GM12891 (cell line): ENCODE measurements at places on chromosomes 5 and 9.

- DNase-seq = no peak
These were observed 463.6 kb downstream of the SPOCK1 start for GRCh38 chr5:137035480-137035878.

DNA sequence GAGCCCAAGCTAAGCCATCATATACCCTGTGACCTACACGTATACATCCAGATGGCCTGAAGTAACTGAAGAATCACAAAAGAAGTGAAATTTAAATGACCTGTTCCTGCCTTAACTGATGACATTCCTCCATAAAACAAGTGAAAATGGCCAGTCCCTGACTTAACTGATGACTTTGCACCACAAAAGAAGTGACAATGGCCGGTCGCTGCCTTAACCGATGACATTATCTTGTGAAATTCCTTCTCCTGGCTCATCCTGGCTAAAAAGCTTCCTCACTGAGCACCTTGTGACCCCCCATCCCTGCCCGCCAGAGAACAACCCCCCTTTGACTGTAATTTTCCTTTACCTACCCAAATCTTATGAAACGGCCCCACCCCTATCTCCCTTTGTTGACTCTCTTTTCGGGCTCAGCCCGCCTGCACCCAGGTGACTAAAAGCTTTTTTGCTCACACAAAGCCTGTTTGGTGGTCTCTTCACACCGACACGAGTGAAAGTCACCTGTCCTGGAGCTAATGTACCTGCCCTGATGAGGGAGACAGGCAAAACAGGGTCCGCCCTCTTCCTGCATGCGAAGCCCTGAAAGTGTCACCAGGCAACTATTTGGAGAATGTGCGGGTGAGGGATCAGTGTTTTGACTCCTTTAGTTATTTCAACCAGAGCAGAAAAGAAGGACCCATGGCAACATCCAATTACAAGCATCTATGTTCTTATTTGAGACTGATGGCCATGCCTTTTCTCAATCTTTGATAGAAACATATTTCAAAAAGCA lies 266.1 kb downstream of the SMARCA2 start:
- DNase-seq = no peak

GRCh38 chr5:33319841-33320240 lies 120.9 kb upstream of the TARS1 start:
- no peak for DNase-seq

DNA sequence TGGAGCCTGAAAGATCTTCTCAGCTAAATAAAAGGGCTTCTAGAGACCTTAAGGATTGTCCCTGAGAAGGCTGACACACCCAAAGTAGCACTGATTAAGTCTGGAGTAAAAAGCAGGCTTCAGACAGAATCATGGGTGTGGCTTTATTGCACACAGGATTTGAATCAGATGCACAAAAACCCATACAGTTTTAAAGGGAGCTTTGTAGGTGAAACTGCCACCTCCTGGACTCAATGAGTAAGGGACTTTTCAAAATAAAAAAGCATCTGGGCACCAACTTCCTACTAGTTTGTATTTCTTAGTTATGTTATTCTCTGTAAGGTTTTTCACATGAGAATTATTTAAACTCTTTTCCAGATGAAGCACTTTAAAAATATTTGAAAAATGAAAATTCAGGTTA lies 129.4 kb downstream of the EDIL3 start:
- DNase-seq = peak; percentile 6
